ENCODE measurements at places on chromosomes 5 and 9. TPM values are rescaled to one million over a fixed set of nuclear protein-coding genes. Genes with fewer than 3 reads are reported as not detected.

- H3K4me1 ChIP-seq, result no peaks in the 10 kb centered on the region
- no peak overlapping the region for H3K4me3 ChIP-seq
- H3K27ac ChIP-seq, result no peak overlapping the region
- no peak for DNase-seq
- H3K36me3 ChIP-seq, result no peaks in the 10 kb centered on the region
These were observed 12.4 kb downstream of the CEL start for GRCh38 chr9:133074111-133074651.

DNA sequence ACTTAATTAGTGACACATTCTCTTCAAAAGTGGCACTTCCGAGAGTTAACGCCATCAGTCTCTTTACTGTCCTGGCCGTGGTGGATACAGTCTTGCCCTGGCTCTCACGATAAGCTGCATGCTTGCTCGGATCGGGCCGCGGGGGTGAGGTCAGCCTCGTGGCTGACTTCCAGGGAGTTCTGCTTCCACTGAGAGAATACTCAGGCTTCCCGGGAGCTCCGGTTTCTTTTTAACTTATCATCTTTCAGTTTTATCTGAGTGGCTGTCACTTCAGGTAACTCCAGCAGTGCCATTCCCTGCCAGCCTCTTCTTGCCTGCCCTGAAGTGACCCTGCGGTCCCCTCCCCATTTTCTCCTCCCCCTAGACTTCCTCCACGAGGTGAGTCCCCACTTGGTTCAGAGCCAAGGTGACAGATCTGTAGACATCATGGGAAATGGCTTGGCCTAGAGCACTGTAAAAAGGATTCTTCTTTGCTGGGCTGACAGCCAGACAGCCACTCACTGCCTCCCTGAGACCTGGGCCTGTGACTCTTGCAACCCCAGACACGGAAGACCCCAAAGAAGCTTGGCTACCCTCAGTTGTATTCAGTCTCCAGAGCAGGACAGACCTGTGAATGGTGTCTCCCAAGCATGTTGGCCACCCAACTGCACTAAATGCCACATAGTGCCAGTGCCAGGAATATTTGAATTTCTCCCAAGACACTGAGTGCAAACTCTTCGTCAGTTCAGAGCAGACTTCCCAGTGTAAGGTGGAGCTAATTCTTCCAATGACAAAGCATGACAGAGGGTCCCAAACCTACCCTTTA, 95.1 kb downstream of the DAPK1 start:
- no peaks in the 10 kb centered on the region for H3K4me1 ChIP-seq
- no peaks in the 10 kb centered on the region for H3K27me3 ChIP-seq
- H3K27ac ChIP-seq, result no peak overlapping the region
- no peaks in the 10 kb centered on the region for H3K36me3 ChIP-seq
- no peak for DNase-seq
- no peak overlapping the region for H3K4me3 ChIP-seq

- no peak for DNase-seq
- no peaks in the 10 kb centered on the region for H3K4me1 ChIP-seq
- H3K36me3 ChIP-seq, result no peaks in the 10 kb centered on the region
- H3K4me3 ChIP-seq, result no peak overlapping the region
- no peaks in the 10 kb centered on the region for H3K27me3 ChIP-seq
- no peak overlapping the region for H3K27ac ChIP-seq
These were observed 23.3 kb downstream of the TRIP13 start for GRCh38 chr5:915946-916345.

DNA sequence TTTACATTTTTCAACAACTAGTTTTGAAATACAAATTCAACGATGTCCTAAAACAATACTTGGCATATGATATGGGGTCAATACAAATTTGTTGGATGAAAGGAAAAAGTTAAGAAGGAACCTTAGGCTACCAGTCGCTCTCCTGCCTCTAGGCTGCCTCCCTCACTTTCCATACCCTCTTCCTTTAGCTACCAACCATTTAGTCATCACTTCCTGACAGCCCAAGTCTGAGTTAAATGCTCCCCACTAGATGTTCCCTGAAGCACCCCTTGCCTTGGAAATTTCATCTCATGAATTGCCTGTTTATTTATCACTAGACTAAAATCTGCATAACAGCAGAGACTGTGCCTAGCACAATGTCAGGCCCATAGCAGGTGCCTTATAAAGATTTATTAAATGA, 2.7 kb upstream of the LARS1 start:
- no peaks in the 10 kb centered on the region for H3K36me3 ChIP-seq
- H3K27me3 ChIP-seq, result no peaks in the 10 kb centered on the region
- H3K4me3 ChIP-seq, result no peak overlapping the region

DNA sequence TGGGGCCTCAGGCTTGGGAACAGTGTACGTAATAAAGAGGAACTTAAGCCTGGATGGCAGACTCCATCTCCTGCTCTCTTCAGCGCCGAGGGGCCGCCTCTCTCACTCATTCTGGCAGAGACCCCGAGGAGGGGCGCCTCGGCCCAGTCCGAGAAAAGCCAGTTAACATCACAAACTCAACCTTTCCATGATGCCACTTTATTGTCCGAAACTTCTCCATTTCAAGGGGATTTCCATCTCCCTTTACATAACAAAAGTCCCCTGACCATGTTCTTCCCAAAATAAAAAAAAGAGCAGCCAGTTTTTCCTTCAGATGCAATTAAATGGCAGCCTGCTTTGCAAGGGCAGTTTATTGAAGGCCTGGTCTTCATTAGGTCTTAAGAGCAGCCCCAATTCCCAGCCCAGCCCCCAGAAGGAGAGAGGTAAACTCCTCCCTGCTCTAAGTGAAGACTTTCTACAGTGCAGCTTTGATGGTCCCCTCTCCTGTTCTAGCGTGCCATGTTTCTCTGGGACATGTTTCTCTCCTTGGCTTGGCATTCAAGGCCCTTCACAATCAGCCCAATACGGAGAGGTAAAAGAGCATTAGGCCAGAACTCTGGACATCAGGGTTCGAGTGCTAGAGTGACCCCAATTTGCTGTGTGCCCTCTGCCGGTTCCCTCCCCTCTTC, 19.5 kb upstream of the RAB14 start:
- no peak overlapping the region for H3K27ac ChIP-seq
- H3K4me1 ChIP-seq, result no peaks in the 10 kb centered on the region
- H3K36me3 ChIP-seq, result no peaks in the 10 kb centered on the region
- no peak for DNase-seq
- H3K4me3 ChIP-seq, result no peak overlapping the region
- H3K27me3 ChIP-seq, result no peaks in the 10 kb centered on the region

- H3K27me3 ChIP-seq, result no peaks in the 10 kb centered on the region
- H3K4me1 ChIP-seq, result peaks cover 13% of the 10 kb centered on the region
- no peak overlapping the region for H3K4me3 ChIP-seq
- no peak for DNase-seq
These were observed 2.8 kb upstream of the CTNNAL1 start for GRCh38 chr9:109016132-109016531.

- no peaks in the 10 kb centered on the region for H3K27me3 ChIP-seq
- H3K4me1 ChIP-seq, result no peaks in the 10 kb centered on the region
- no peak for DNase-seq
- no peak overlapping the region for H3K4me3 ChIP-seq
These were observed 15.2 kb upstream of the LTC4S start for GRCh38 chr5:179778591-179778990.

DNA sequence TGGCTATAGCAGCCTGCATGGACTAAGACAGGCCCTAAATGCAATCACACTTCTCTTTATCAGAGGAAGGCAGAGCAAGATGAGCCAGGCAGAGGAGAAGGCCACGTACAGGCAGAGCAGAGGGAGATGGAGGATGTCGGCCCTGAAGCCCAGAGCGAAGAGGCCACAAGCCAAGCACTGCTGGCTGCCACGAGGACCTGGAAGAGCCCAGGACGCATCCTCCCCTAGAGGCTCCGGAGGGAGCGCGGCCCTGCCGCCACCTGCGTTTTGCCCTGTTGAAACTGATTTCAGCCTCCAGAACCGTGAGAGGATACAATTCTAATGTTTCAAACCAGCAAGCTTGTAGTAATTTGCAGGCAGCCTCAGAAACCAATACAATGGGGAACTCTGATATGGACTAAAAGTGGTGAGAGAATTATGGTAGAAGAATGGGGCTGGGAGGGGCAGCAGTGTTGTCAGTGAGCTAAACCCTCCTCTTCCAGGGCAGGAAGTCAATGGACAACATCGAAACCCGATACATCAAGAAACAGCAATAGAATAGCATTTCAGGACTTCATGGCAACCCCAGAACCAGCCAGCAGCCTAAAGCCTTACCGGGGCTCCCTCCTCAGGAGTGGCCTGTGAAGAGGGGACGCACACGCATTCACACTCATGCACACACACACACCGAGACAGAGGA, 32.6 kb downstream of the ADAMTS2 start:
- H3K27me3 ChIP-seq, result no peaks in the 10 kb centered on the region
- H3K4me1 ChIP-seq, result no peaks in the 10 kb centered on the region
- no peaks in the 10 kb centered on the region for H3K36me3 ChIP-seq
- no peak for DNase-seq

GRCh38 chr9:123232332-123232731, 36.1 kb downstream of the STRBP start:
- H3K4me1 ChIP-seq, result peaks cover 4% of the 10 kb centered on the region
- no peaks in the 10 kb centered on the region for H3K36me3 ChIP-seq

Gene LCN10
- 1.3 TPM for total RNA-seq

Gene GRIN1
- not detected for total RNA-seq

Gene CNTNAP3
- not detected for total RNA-seq

Gene TAF11L5
- not detected for total RNA-seq

Gene PIP5K1B
- 0.12 TPM for total RNA-seq

Gene BHMT
- not detected for total RNA-seq

Gene MEIKIN
- 3.6 TPM for total RNA-seq

Gene GFPT2
- total RNA-seq, result 0.12 TPM

Gene ZNF462
- 2.8 TPM for total RNA-seq

Gene PCDHAC2
- not detected for total RNA-seq

Gene PIK3R1
- 152 TPM for total RNA-seq

Gene WNK2
- total RNA-seq, result 0.26 TPM

Gene F12
- total RNA-seq, result not detected

Data from CD4-positive, alpha-beta memory T cell (primary cell).